ENCODE measurements at places on chromosomes 13 and 19.

DNA sequence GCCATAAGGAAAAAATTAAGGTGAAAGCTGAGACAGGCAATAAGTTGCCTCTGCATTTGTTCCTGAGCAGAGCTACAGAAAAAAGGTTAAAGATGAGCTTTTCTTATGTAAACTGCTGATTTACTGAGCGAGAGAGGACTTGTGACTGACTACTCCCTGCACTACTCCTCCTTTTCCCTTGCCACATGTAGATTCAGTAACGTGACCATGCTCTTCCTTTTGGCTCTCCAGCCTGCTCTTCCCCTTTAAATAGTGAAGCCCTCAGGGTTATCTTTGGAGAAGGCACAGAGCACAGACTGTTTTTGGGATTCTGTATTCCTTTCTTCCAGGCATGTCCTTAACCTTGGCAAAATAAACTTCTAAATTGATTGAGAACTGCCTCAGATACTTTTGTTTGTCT is 630.2 kb downstream of the UQCRFS1 start:
- no peak for DNase-seq

DNA sequence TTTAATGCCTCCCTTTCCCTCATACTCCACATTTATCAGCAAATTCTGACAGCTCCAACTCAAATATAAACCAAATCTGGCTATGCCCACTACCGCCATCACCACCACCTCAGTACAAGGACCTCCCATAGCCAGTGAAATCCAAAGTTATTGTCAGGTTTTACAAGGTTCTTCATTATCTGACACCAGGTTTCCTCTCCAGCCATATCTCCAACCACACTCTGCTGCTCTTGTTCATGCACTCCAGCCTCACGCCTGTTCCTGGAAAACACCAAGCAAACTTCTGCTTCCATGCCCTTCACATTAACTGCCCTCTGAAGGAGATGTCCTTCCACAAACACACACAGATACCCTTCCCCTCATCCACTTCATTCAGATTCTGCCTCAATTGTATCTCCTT is 102.2 kb upstream of the MIR17HG start:
- no peak for DNase-seq

GRCh38 chr19:44974857-44975256 is 19.7 kb downstream of the CLPTM1 start:
- no peak for DNase-seq

GRCh38 chr19:51983361-51983760 is 3.3 kb downstream of the ZNF350 start:
- DNase-seq, result no peak

DNA sequence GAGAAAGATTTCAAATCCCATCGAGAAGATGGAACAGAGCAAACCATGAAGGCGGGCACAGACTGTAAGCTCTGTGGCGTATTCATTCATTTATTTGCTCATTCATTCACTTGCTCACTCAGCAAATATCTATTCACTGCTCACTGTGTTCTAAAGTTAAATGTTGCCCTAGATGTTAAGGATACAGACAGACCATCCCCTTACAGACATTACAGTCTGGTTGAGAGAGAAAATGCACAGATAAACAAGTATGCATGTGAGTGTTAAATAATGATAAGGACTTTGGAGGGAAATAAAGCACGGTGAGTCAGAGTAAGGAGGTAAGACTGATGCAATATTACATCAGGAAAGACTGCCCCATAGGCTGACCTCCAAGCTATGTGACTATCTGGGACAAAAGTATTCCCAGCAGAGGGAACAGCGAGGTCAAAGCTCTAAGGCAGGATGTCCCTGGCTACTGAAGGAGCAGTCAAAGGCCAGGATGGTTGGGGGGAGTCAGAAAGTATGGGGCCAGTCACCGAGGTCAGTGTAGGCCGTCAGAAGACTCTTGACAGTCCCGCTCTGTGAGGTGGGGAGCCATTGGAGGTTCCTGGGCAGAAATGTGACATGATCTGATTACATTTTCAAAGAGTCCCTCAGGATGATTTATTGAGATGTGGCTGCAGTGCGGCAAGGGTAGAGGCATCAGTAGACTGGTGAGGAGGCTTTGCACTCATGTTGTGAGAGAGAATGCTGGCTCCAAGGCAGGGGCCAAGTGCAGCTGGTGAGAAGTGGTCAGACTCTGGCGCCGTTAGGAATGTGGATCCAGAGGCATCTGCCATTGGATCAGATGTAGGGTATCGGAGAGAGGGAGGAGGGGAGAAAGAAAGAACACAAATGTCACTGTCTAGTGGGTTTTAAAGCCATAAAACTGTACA is 37.9 kb downstream of the MBNL2 start:
- DNase-seq, result no peak

- DNase-seq, result no peak
These were observed 14.6 kb downstream of the SIGLEC11 start for GRCh38 chr19:49946415-49946814.

GRCh38 chr19:38281811-38282566 is 17.6 kb downstream of the SPINT2 start:
- DNase-seq, result no peak

DNA sequence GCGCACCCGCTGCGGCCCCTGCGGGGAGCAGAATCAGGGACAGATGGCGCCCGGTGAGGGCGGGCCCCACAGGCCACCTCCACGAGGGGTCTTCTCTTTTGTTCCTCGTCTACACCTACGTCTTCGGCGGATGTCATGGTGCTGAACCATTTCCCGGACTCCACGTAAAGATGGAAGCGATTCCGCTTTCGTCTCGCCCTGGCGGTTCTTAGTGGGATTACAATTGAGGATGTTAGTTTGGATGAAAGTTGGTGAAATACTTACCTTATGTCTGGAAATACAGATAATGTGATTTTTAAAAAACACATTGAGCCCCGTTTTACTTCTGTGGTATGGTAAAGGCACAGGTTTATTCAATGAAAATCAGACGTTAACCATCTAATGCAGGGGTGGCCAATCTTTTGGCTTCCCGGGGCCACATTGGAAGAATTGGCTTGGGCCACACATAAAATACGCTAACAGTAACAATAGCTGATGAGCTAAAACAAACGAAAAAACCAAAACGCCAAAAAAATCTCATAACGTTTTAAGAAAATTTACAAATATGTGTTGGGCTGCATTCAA is 1.4 kb upstream of the ZMYM5 start:
- peak; percentile 51 for DNase-seq

GRCh38 chr19:42540071-42540553 is 11.8 kb upstream of the CEACAM1 start:
- no peak for DNase-seq

- no peak for DNase-seq
These were observed 53.3 kb downstream of the KCNRG start for GRCh38 chr13:50068508-50068907.

DNA sequence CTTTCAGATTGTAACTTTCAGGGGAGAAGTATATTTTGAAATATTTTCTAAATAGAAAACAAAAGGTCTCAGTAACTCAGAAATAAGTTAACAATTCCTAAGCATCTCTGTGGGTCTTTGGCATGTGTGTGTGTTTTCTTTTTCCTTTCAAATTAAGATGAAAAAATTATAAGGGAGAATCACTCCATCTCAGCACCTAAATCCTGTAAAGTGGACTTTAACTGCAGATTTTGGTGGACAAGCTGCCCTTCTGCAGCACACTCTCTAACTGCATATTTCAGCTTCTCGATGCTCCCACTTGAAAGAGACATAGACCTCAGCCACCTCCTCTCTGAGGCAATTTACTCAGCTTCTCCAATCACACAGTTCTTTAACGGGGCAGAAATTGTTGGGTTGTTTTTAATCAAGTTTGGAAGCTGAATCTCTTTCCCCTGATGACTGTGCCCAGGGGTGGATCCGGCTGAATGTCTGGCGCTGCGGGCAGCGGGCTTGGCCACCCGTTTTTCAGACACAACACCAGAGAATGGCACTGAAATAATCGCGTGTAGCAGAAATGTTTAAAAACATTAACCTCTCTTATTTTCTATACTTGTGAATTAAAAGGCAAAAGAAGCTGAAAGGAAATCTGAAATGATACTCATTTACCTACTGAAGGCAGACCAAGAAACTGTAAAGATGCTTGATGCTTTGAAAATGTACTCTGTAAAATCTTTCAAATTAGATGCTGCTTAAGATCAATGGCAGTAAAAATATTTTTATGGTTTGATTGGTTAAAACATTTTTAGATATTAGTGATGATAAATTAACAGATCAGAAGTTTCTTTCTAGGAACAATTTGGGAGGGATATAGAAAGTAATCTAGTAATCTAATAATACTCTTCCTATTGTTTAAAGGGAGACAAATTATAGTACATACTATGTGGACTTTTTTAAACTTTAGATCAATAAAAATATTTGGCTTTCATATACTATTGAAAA is 12.4 kb downstream of the ZIC2 start:
- no peak for DNase-seq

GRCh38 chr13:42272804-42273175 is 838 bp downstream of the AKAP11 start:
- no peak for DNase-seq

DNA sequence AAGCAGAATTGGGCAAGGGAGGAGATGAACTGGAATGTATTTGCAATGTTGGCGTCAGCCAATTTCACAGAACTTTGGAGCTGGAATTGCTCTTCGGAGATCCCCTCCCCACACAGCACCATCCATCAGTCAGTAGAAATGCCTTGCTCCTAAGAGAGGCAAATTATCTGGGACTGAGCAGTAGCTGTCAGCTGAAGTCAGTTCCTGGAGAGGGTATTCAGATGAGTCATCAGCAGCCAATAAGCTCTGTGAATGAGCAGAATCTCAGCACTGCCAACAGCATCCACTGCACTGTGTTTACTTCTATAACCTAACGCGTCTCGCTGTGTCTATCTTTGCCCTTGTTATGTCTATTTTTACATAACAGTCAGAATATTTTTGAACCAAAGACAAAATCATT is 213.7 kb downstream of the SLITRK5 start:
- DNase-seq, result no peak

DNA sequence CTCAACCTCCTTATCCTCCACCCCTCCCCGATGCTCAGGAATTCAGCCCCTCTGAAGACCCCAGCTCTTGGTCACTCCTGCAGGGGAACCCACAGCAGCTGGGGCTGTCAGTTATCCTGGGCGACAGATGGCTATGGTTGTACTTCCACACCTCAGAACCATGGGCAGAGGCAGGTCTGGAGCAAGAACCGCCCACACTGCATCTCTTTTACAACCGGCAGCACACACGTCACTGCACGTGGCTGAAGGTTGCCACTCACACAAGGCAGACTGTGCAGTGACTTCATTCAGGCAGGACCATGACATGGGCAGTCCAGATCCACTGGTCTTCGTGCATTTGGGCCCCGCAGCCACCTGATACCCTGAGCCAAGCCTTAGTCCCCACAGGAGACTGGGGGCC is 21.5 kb upstream of the SDHAF1 start:
- DNase-seq, result no peak

DNA sequence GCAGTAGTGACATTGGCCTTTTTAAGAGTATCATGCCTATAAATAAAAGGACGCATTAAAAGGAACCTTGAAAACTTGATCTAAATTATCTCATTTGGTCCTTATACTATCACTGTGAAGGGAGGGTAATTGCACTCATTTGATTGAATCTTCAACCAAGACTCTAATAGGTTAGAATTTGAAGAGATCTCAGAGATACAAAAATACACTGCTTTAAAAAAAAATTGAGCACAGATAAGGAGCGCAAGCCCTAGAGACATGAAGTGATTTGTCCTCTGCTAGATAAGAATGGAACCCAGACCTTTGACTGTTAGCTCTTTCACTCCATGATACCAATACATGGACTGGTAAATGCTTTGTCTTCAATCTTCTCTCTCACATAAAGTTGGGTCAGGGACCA is 58.2 kb upstream of the RXFP2 start:
- DNase-seq, result no peak

DNA sequence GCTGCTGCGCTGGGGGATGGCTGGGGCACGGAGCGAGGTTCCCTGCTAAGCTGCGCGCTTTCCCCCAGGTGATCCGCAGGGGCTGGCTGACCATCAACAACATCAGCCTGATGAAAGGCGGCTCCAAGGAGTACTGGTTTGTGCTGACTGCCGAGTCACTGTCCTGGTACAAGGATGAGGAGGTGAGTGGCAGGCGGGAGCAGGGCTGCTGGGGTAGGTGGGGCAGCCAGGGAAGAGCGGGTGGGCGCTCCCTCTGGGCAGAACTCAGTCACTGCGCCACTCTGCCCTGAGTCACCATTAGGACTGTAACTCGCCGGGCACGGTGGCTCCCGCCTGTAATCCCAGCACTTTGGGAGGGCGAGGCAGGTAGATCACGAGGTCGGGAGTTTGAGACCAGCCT is 23.8 kb downstream of the TMED1 start:
- DNase-seq, result no peak

DNA sequence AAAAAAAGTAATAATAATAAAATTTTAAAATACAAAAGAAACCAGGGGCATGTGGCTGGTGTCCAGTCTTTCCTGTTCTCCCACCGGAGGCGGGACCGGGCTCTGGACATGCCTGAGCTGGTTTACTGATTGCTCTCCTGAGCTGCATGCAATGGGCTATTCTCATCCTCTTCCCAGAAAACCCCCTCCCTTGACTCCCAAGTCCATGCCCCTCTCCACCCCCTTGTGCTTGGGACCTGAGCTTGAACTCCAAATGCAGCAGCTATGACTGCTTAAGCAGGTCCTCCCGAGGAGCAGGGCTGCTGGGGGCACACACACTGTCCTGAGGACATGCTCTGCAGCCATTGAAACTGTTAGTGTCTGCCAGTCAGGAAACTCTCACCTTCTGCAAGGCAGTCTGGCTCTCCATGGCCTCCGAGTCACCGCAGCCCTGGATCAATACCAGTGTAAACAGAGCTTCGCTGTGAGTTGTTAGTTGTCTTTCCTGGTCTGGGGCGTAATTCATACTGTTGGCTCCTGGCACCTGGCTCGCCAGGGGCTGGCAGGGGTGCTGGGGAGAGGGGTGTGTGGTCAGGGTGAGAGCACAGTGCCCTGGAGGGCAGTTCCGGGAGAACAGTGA is 41.6 kb upstream of the CHST8 start:
- DNase-seq, result no peak
